ENCODE measurements at places on chromosomes 7 and 10.

- DNase-seq: no peak
Observed at GRCh38 chr10:80415734-80416478, 7.6 kb downstream of the PRXL2A start.

DNA sequence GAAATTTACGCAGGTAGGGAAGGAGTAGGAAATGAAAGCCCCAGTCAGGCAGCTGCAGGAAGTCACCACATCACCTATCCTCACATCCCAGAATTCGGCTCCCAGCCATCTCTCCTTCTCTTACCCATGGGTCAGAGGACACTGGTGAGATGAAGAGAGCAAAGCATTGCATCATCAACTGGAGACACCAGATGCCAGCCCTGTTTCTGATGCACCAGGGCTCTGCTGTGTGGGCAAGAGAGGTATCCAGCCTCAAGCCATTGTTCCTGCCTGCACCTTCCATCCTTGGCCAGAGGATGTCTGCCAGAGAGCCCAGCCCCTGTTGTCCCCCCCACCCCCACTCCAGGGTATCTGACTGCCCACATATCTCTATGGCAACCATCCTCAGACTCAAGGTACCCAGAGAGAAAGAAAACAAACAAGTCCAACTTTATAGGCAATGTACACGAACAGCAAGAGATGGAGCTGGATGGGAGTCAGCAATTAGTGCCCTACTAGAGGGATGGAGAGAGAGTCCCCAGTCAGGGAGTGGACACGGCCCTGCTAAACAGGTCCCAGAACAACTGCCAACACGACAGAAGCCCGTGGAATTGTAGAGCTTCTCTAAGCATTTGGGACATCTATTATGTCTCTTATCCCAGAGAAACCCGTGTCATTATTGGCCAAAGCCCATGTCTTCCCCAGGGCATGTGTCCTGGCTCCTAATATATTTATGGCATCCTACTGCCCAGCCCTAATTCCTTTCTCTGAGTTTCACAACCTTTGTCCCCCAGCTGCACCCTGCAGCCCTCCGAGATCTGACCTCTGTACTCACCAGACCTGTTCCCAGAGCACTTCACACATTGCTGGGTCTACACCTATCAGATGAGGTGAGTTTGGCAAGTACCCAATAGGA, 2.8 kb downstream of the CAMK2G start:
- DNase-seq: no peak

DNA sequence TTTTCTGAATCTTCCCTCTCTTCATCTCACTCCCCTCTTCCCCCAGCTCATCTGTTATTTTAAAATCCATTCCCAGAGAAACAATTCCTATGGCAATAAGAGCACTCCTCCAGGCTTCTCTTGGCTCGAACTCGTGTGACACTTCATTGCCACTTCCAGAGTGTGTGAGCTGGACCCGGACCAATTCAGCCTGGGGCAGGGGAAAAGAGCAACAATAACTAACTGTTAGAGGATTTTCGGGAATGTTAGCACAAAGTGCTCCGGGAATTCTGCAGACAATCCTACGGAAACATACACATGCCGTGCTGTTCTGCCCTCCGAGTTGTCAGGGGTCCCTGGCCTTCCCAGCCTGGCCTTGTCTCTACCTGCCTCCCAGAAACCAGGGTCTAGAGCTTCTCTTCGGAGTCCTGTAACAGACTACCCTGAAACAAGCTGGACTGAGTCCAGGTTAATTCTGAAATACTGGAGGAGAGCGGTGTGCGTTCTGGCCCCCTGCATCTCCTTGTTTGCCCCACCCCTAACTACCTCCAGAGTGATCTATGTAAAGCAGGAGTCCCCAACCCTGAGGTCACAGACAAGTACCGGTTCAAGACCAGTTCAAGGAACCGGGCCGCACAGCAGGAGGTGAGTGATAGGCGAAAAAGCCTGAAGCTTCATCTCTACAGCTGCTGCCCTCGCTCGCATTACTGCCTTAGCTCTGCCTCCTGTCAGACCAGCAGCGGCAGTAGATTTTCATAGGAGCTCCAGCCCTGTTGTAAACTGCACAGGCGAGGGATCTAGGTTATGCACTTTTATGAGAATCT, 11.3 kb downstream of the COL26A1 start:
- no peak for DNase-seq

DNA sequence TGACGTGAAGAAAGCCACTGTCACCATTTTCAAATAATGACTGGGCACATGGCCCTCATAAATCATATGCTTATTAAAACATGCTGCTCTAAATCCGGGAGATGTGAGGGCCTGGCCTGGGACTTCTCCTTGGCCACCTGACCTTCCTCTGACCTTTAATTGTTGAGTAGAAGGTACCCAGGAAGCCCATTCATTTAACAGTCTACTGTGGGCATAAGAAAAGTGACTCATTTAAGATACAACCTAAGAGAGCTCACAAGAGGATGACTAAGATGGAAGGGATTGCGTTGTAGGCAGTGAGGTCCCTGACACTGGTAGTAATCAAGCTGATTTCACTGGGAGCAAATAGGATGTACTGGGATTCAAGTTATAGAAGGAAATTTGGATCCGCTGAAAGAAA, 203.4 kb upstream of the GPR26 start:
- no peak for DNase-seq

- no peak for DNase-seq
Observed at GRCh38 chr7:79436378-79436777, 17.1 kb downstream of the MAGI2 start.

Data from RWPE2 (cell line).